Activated naive CD4-positive, alpha-beta T cell (primary cell): ENCODE measurements at places on chromosomes 1 and 21.

DNA sequence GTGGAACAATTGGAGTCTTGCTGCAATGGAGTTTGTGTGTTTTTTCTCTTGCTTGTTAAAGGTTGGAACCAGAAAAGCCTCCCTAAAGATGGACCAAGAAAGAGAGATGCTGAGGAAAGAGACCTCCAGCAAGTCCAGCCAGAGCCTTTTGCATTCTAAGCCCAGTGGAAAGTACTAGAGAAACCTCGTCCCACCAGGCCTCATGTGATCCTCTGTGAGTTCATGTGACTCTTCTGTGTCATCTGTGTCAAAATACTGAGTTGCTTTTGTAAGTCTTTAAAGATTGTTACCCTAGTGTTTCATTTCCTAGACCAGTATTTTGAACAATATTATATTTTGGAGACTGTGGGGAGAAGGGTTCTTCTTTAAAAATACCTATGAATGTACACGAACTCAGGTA, 12.5 kb upstream of the EFHD2 start:
- no peak for DNase-seq

DNA sequence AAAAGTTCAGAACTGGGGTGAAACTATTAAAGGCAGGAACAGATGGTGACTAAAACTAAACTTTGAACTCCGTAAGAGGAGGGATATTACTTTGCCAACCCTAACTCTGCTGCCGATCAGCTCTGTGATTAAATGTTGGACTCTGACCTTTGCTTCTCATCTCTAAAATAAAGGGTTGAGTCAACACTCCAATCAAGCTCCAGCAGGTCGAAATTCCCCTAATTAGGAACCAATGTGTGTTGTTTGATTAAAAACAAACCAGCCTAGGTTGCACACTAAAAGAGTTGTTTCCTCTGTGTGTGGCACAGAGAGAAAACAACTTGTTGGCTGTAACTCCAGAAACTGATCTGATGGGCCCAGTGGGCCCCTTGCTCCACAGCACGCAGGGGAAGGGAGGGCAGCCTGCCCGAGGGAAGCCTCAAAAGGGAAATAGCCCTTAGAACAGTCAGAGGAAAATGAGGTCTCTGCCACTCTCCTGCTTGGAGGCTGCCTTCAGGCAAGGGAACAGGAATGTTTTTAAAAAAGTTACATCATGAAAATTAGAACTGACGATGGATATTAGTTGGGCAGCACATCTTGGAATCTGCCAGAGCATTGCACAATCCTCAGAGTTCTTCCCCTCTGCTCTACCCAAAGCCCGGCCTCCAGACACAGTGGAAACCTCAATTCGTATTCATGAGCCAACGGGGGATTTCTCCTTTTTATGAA, 69.3 kb downstream of the KCTD3 start:
- DNase-seq = no peak

DNA sequence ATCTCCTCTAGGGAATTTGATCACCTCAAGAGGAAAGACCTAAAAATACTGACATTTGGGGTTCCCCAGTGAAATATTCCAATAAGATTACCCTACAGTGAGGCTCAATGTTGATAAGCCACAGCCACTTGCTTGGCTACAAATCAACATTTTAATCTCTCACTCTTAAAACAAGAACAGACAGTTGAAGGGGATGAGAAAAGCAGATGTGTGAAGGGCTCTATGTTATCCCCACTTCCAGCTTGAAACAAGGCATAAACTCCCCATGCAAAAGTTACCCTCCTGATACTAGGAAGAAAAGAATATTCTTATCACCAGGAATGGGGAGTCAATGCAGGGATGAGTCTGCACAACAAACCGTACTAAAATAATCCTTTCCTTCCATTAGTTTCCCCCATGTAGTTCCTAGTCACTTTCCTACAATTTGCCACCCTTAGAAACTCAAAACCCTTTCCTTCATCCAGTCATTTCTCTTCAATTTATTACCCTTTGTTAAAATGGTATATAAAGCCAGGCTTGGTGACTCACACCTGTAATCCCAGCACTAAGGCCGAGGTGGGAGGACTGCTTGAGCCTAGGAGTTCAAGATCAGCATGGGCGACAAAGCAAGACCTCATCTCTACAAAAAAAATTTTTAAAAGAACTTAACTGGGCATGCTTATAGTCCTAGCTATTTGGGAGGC, 29.5 kb downstream of the LPGAT1 start:
- no peak for DNase-seq

- DNase-seq = no peak
Measured at GRCh38 chr1:81305997-81306452, 494.7 kb upstream of the ADGRL2 start.

DNA sequence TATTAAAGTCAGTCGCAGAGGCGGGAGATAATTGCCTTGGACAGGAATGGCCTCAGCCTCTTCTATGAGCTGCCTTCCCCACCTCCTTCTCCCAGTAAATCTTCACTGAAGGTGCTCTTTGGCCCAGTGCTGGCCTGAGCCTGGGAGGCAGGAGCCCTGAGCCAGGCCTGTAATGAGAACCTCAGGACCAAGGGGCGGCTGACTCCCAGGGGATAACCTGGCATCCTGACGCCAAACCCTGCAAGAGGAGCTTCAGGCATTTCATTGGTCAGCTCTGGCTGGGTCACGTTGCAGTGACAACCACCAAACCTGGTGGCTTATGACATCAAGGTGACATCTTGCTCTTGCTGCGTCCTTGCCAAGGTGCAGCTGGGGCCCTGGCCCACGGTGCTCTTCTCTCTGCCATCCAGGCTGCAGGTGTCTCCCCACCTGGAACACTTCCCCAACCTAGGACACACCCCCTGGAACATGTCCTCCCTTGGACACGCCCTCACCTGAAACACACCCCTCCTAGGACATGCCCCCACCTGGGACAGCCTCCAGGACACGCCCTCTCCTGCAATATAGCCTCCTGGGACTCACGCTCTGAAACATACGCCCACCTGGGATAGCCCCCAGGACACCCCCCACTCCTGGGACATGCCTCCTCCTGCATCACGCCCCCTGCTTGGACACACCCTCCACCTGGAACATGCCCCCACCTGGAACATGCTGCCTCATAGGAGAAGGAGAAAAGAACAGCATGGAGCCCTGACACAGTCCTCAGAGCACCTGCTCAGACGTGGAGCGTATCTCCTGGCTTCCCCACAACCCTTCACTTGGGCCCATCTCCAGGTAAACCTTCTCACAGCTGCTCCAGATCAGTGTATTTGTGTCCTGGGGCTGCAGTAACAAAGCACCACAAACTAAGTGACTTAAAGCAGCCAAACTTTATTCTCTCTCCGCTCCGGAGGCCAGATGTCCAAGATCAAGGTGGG, 333.6 kb downstream of the NPHP4 start:
- DNase-seq = no peak

DNA sequence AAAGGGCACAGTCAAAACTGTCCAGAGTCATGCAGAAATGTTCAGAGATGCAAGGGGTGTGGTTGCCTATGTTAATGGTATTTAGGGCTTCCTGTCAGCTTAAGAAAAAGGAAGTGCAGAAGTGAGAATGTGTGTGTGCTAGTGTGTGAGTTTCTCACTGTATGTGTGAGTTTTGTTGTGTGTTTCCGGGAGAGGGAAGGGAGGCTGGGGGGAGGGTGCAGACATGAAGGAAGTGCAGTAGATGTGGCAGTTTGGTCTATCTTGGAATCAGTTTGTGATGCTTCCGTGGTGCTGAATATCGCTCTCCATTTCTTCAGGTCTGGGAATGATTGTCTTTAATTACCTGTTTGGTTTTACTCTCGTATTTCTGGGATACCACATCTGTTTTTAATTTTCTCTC, 16.5 kb upstream of the ATP6V1G3 start:
- no peak for DNase-seq

- DNase-seq = no peak
Measured at GRCh38 chr1:241957692-241958494, at the start of gene BECN2. BECN2 (plus strand) TSS chr1:241957767; CDS start chr1:241957767, 0 bp downstream.

DNA sequence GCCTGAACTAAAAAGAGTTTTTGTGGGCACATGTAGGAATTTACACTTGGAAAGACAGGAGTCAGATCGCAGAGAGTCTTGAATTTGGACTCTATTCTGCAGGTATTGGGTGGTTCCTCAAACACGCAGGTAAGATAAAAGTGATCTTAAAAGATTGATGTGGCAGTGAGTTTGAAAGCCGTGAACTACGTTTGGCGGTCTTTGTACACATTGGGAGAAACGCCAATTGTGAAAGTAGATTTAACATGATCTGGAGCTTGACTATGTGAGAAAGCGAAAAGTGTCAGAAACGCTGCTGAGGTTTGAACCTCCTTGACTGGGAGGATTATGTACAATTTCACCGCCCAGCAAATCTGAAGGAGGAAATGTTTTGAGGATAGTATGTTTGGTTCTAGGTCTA, 1.5 kb upstream of the PPP2R5A start:
- DNase-seq = no peak

DNA sequence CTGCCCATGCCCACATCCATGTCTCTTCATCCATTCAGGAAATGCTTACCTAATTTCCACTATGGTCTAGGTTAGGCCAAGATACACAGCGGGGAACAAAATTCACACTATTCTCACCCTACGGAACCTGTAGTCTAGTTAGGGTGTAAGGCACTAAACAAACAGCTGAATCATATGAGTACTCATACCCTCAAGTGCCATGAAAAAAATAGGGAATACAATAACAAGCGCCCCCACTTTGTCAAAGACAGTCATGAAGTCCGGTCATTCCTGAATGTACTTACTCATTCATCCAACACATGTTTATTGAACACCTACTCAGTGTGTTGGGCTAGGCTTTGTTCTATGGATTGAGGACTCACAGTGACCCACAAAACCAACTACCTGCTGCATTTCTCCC, 6.2 kb upstream of the FYB2 start:
- DNase-seq = no peak

DNA sequence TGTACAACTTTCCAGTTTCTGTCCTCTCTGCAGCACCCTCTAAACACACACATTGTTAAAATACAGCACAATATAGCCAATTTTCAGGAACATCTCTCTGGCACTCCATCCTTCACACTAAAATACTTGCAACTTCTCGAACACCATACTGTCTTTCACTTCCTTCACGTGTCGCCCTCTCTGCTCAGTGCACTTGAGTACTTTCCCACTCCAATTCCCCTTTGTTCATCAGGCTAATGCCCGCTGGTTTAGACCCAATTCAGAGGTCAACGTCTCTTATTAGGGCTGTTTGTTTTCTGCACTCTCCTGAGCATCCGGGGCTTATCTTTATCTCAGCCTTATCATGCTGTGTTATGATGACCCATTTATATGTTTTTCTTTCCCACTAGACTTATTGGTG, 238.2 kb upstream of the SGIP1 start:
- no peak for DNase-seq

- DNase-seq = no peak
Measured at GRCh38 chr1:81695741-81696140, 105.0 kb upstream of the ADGRL2 start.

GRCh38 chr1:16164213-16165072, 8.6 kb upstream of the EPHA2 start:
- no peak for DNase-seq

DNA sequence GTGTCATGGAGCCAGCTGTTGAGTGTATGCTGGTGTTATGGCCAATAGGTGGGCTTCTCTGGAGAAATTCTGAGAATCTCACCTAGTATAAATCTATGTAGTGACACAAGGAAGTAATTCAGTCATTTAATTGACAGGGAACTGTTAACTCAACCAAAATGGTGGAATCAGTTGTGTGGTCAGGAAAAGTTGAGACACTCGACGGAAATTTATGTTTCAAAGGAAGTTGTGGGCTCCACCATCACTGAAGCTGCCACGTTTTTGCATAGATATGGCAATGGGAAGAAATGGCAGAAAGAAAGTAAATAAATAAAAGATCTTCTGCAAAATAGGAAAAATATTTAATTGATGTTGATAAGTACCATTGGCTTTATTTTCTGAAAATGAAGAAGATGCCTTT, 84.5 kb downstream of the ATP6V1G3 start:
- DNase-seq = no peak

DNA sequence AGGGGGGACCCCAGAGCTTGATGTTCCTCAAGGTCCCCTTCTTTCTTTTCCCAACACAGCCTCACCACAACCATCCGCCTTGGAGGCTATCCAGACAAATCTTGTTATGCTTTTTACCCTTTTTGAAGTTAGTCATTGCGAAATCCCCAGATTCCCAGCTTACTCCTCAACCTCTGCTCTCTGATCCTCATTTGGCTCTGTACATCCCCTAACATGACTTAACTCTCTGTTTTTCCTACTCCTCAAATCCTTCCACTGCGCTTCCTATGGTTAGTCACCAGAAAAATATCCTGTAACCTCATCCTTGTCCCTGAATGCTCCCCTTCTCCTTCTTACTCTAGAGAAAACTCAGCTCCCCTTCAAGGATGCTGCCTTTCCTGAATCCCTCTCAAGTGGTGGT, 189.1 kb upstream of the POU3F1 start:
- no peak for DNase-seq

DNA sequence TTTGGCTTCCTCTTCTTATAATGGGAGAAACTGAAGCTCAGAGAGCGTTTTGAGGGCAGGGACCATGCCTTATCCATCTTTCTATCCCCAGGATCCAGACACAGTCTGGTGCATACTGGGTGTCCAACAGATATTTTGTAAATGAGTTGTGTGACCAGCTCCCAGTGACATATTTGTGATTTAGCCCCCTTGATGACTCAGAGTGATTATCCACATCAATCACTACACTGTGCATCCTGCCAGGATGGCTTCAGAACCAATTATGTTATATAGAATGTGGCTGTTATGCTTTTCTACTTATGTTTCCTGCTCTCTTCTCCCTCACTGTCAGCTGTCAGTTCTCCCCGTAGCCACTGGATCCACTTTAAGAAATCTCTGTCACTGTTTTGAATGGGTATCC, 11.3 kb downstream of the OLFML3 start:
- no peak for DNase-seq

DNA sequence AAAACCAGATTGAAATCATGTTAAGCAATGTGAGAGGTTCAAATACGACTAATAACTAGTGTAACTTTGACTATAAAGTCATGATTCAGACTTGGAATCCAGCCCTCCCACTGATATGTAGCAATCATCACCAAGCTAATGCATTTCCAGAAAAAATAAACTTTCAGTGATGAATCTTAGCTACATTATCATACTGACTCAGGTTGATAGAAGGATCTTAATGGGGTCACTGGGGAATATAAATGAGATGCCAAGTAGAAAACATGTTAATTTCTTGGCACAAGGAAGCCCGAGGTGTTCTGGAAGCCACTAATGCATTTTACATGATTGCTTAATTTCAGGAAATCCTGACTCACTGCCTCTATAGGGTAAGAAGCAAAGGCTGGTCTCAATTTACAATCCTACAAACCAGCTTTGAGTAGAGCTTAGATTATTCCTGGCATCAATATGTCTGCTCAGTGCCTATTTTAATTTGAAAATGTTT, 67.7 kb downstream of the SELENOF start:
- DNase-seq = no peak

- DNase-seq = no peak
Measured at GRCh38 chr1:14254251-14254650, 344.2 kb upstream of the KAZN start.

- DNase-seq = no peak
Measured at GRCh38 chr1:94864821-94865220, 44.7 kb downstream of the SLC44A3 start.
